CD4-positive, alpha-beta T cell treated with Interleukin-1 beta for 1 hour (primary cell): ENCODE measurements at places on chromosomes 5 and 9.

DNA sequence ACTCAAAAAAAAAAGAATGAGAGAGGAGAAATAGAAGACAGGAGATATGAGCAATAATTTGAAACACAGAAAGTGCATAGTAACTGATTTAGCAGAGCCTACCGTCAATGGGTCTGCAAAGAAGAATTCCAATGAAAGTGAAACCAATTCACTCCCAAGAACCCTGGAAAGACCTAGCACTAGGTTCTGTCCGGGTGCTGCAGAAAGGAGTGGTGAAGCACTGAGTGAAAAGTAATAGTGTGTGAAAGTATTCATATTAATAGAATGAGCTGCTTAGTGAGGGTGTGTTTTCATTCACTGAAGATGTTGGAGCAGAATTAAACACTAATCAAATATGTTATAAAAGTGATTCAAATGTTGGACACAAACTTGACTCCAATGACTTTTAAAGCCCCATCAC lies 51.3 kb upstream of the SLC30A5 start:
- DNase-seq, result no peak

DNA sequence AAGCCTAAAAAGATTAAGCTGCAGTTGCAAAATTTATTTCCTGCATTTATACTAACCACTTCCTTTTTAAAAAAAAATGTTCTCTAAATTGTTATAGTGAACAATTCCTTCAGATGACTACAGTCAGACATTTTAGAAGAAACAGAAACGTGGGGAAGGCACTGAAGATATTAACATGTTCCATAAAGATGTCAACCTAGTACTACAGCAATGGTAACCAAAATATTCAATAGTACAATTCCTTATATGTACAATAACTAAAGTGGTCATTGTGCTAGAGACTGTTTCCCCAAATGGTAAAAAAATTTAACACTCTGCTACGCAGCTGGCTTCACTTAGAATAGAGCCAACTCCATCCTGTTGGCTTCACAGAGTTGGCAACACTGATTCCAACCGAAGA lies 97.7 kb downstream of the FNBP1 start:
- DNase-seq, result peak; percentile 52

DNA sequence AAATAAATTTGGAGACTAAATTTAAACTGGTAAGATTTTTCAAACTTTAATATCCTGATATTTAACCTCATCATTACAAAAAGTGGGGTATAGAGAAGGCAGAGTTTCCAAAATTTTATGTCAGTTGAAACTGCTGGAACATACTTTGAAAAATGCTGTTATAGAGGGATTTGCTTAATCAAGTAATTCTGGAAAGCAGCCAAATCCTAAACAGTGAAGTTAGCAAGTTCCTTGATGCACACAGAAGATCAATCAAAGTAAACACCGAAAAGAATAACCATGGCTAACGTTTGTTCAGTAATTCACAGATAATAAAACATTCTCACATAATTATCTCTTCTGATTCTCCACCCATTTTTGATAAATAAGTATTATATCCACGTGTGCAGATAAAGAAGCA lies 8.1 kb upstream of the PRR16 start:
- DNase-seq, result no peak

DNA sequence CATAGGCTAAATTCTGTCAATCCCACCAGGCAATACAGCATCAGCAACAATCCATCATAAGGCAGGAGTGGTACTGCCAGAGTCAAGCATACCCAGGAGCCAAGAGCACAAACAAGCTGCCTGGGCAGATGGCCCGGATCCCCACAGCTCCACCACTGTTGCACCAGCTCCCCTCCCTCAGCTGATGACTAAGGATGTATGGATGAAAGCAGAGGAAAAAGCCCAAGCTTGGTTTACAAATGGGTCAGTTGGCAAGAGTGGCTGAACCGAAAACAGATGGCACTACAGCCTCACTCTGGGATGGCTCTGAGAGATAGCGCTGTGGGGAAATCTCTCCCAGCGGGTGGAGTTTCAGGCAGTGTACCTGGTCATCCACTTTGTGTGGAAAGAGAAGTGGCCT lies 29.4 kb downstream of the DROSHA start:
- DNase-seq, result no peak

GRCh38 chr9:126126807-126127206 lies 199.8 kb upstream of the MVB12B start:
- no peak for DNase-seq

DNA sequence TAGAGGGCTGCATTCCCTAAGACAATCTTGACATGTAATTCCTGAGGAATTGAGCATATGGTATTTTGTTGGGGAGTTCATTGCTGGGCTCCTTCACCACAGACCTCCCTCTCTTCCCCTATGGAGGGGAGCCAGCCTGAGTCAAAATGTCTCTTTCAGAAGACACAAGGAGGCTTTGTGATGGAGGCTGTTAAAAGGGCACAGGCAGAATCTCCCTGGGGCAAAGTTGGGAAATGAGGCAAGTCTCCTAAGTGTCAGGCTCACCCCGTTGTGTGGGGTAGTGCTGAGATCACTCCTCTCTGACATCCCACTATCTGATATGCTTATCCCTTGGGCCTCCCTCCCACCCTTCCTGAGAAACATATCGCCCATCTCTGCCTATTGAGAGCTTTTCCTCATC lies 30.6 kb downstream of the GFRA3 start:
- DNase-seq, result no peak

- DNase-seq, result peak; percentile 54
Measured at GRCh38 chr5:100904259-100904861, 1.3 kb upstream of the ST8SIA4 start.

GRCh38 chr5:153896117-153896516 lies 142.6 kb downstream of the FAM114A2 start:
- DNase-seq, result no peak

GRCh38 chr5:45578270-45578669 lies 117.9 kb downstream of the HCN1 start:
- DNase-seq, result no peak

GRCh38 chr9:132679946-132680625 lies 9.8 kb downstream of the GTF3C4 start:
- no peak for DNase-seq

- DNase-seq, result no peak
Measured at GRCh38 chr9:136939996-136940525, 4.5 kb downstream of the FBXW5 start.

GRCh38 chr9:128497824-128498610 lies 6.5 kb upstream of the GLE1 start:
- DNase-seq, result no peak

GRCh38 chr5:173640156-173640804 lies 23.8 kb upstream of the BOD1 start:
- no peak for DNase-seq
